Daoy (cell line): ENCODE measurements at places on chromosomes 13 and 19.

GRCh38 chr13:90084684-90085290 is 1262.7 kb upstream of the MIR17HG start:
- DNase-seq = no peak

DNA sequence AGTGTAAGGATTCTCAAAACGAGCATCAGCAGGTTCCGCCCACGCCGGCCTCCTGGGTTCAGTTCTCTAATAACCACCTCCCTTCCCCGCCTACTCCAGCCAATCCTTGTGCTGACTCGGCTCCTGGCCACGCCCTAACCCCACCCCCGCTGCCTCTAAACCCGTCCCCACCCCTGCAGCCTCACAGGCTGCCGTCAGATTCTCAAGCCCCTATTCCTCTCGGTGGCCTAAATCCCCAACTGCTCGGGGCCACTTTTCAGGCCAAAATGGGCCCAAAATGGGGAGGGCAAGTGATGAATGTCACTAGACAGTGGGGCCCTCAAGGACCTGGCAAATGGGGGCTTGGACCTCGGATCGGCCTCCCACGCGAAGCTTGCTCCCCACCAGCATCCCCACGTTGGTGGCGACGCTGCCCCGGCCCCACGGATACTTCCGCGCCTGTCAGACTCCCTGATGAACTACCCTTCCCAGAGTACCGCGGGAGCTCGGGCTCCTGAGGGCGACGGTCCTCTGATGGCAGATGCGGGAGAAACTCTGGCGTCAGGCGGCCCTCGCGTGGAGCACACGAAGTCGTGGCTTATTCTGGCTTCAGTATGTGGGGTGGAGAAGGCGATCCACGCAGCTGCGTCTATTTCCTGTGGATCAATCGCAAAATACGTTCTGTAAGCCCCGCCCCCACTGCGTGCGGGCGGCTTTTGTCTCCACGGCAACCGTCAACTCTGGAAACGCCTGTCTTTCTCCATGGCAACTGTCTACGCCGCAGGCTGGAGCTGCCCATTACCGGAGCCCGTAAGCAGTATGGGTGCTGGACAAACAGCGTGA is 24.8 kb downstream of the ZNF473 start:
- DNase-seq = peak; percentile 90

GRCh38 chr19:47854459-47854858 is 4.6 kb upstream of the TPRX2 start:
- no peak for DNase-seq

DNA sequence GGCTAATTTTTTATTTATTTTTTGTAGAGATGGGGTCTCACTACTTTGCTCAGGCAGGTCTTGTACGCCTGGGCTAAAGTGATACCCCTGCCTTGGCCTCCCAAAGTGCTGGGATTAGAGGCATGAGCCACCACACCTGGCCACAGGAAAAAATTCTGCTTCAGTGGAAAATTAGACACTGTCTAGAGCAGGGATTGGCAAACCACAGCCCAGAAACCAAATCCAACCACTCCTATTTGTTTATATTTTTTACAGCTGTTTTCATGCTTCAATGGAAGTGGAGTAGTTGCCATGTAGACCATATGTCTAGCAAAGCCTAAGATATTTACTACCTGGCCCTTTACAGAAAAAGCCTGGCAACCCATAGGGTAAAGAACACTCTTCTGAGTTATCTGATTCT is 123.7 kb upstream of the MRI1 start:
- no peak for DNase-seq

- peak; percentile 62 for DNase-seq
These were observed 729 bp upstream of the ARID3A start for GRCh38 chr19:925087-925525.

- DNase-seq = no peak
These were observed 43.5 kb downstream of the LRCH1 start for GRCh38 chr13:46596466-46596865.

DNA sequence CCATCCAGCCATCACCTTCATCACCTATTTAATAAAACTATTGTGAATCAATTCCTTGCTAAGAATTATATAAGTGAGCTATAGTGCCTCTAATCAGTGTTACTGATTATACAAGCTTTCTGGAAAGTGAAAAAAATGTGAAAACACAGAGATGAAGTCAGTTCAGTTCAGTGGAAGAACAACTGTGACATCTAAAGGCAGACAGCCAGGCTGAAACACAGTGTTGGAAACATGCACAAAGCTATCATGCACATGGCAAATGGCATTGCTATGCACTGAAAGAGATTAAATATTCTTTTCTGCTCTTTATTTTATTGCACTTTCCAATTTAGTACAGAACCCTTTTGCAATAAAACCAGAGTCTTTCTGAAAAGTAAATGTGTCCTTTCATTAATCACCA is 294.0 kb downstream of the RBM26 start:
- DNase-seq = no peak

DNA sequence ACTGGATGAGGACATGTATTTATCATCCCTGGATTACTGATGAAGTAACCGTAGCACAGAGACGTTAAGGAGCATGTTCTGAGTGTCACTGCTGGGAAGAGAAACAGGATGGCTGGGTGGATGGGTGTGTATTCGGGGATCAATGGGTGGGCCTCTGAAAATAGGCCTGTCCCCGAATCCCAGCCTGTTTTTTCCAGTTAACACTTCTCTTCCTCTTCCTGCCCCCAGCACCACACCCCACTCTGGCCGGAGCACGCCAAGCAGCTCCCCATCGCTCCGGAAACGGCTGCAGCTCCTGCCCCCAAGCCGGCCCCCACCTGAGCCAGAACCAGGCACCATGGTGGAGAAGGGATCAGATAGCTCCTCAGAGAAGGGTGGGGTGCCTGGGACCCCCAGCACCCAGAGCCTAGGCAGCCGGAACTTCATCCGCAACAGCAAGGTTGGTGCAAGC is 8.8 kb downstream of the GRAMD1A start:
- no peak for DNase-seq

DNA sequence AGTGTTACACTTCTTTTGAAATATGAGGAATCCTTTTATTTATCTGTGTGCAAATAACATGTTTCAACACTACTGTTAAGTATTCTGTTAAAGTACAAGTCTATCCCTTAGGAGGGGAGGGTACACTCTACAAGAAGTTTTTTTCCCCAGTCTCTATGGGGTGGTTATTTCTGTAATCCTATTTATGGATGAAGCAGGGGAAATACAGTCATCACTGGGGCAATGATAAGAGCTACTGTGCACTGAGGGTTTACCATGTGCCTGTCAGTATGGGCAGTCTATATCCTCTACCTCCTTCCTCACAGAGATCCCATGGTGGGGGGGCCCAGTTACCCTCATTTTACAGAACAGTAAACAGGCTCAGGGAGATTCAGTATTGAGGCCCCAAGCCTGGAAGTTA is 16.6 kb upstream of the TRIM13 start:
- no peak for DNase-seq

GRCh38 chr19:54620464-54620863 is 9.8 kb upstream of the LILRB1 start:
- no peak for DNase-seq

- no peak for DNase-seq
These were observed 54.0 kb upstream of the DOCK9 start for GRCh38 chr13:99031832-99032231.

DNA sequence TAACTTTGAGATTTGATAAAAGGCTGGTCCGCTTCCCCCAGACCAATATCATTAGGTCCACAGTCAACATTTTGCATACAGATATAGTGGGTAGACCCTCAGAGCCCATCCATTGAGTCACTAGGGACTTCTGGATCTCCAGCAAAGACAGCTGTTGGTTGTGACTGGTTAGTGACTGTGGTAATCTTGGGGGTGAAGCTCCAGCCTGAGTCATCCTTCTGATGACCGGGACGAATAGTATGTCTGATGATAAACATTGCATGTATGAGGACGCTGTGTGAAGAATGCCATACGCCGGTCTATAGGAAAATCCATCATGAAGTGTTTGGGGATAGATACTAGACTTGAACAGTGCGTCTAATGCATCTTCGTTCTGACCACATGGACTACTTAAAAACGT is 307.0 kb downstream of the UQCRFS1 start:
- DNase-seq = peak; percentile 31

DNA sequence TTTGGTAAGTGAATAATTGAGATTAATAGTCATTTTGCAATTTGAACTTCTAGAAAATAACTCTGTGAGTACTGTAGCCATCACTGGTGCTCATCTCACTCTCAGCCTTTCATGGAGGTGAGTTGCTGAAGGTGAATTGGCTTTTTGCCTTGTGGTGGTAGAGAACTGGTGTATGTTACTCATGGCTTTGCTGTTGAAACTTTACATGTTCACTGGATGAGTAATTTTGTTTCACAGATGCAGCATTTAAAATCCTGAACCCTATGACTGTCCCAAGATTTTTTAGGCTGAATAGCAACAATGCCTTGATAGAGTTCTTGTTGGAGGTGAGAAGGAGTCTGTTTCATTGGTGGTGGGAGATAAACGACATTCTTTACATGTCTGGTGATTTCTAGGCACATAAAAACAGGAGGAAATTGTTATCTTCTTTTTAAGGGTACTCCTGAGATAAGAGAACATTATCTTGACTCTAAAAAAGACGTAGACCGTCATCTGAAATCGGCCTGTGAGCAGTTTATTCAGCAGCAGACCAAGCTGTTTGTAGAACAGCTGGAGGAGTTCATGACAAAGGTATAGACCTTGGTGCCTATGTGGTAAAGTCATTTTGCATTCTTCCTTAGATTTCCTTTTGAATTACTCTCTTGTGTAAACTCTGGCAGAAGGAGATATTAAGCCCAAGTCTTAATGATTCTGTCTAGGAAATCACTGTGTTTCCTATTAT is 53.9 kb downstream of the COG3 start:
- no peak for DNase-seq

- no peak for DNase-seq
These were observed 412.0 kb downstream of the FGF14 start for GRCh38 chr13:101989798-101990350.

DNA sequence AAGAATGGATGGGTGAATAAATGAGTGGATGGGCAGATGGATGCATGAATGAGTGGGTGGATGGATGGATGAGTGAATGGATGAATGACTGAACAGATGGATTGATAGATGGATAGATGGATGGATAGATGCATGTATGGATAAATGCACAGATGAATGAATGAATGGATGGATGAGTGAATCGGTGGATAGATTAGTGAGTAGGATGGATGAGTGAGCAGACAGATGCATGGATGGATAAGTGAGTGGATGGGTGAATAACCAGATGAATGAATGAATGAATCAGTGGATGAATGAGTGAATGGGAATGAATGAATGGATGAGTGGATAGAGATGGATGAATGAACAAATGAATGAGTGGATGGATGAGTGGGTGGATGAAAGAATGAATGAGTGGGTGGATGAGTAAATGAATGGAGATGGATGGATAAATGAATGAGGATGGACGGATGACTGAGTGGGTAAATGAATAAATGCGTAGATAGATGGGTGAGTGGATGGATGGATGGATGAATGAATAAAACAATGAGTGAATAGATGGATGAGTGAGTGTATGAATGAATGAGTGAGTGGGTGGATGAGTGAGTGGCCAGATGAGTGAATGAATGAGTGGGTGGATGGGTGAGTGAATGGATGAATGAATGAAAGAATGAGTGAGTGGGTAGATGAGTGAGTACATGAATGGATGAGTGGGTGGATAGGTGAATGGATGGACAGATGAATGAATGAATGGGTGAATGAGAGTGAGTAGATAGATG is 13.0 kb downstream of the GAS6 start:
- DNase-seq = no peak

DNA sequence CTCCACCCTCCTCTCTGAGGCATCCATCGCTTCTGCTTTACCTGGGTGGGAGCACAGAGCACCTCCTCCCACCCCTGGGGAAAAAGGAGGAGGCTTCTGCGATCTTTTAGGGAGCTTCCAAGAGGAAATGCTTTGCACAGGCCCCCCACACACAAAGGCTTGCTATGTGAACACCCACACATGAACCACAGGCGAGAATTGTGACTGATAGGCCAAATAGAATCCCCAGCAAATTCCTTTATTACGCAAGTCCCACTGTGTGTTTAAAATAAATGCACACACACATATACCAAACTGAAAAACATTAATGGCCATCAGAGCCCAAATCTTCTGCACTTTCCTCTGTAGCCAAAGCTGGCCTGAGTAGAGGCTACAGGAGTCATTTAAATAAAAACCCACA is 50.6 kb downstream of the HSPH1 start:
- no peak for DNase-seq

DNA sequence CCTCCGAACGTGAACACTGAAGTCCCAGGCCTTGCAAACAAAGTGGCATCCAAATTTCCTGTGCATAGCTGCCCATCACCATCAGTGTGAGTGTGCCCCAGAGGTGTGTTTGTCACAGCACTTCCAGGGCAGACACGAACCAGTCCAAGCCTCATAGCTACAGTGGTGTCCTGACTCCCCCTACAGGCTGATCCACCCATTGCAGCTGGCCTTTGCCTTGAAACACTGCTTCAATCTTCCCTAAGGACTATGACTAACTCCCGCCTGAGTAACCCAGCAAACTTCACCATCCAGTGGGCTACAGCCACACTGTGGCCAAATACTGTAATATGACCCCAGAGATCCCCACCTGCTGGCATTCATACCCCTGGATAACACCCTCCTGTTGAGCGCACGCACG is 3.9 kb downstream of the ZNF266 start:
- peak; percentile 64 for DNase-seq

GRCh38 chr13:102517959-102518358 is 78.8 kb upstream of the TPP2 start:
- no peak for DNase-seq

DNA sequence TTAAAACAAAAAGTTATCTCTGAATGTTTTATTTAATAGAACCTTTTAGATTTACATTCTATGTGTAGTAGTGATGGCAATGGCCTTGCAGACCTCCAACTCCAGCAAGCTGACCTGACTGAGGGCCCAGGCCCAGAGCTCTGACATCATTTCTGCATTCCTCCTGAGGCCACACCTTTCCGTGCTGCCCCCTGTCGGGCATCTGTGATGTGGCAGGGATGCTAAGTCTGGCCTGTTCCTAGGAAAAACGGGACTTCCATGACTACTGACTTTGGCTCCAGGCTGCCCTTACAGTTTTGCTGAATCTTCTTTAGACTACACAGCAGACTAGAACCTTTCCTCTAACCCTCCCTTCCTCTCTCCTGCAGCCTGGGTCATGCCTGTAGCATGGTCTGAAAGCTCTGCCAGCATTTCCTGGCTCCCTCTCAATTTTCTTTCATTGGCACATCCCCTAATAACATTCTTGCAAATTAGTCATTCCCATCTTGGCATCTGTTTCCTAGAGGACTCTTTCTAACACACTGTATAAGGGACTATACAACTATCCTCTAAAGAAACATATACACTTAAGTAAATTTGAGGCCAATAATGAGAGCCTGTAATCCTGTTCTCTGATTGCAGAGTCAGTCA is 249.1 kb downstream of the GPC5 start:
- peak; percentile 0 for DNase-seq

DNA sequence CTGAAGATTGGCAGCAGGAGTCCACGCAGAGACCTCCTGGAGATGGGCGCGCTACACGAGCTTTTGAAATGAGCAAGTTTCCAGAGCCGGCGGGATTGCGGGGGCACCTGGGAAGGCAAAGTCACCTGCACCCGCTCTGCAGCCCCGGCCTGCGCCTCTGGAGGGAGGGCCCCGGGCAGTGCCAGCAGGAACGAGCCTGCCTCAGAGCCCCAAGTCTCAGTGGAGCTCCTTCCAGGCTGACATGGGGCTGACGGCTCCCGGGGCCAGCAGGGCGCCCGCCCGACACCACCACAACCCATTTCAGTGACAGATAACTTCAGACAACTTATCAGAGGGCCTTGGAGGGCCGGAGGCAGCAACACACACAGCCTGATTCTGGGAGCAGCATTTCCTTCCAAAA is 45.0 kb downstream of the RASA3 start:
- DNase-seq = no peak
